ENCODE measurements at places on chromosomes 13 and 19.

DNA sequence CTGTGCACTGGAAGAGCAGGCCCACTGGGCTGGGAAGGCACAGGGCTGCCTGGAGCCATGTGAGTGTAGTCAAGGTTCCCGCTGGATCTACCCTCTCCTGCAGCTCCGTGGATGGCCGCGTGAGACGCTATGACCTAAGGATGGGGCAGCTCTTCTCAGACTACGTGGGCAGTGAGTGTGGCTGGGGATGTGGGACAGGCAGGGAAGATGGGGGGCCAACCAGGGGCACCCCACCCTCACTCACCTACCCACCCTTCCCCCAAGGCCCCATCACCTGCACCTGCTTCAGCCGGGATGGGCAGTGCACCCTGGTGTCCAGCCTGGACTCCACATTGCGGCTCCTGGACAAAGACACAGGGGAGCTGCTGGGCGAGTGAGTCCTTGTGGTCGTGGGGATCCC lies 6.1 kb downstream of the WDR83 start:
- DNase-seq: no peak

DNA sequence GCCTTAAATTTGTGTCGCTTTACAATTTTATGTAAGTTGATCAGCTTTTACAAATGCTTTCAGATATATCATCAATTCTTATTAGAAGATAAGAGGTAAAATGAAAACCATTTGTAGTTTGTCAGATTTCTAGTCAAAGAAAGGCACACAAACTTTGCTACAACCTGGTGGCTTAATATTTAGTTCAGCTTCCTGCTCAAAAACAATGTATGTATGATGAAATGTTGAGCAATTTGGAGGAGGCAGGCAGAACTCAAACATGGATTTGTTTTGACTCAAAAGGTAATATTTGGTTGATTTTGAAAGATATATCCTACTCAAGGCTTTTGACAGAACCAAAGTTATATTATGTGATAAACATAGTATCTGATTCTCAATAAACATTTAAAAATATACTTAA lies 24.2 kb downstream of the NEK5 start:
- DNase-seq: no peak

DNA sequence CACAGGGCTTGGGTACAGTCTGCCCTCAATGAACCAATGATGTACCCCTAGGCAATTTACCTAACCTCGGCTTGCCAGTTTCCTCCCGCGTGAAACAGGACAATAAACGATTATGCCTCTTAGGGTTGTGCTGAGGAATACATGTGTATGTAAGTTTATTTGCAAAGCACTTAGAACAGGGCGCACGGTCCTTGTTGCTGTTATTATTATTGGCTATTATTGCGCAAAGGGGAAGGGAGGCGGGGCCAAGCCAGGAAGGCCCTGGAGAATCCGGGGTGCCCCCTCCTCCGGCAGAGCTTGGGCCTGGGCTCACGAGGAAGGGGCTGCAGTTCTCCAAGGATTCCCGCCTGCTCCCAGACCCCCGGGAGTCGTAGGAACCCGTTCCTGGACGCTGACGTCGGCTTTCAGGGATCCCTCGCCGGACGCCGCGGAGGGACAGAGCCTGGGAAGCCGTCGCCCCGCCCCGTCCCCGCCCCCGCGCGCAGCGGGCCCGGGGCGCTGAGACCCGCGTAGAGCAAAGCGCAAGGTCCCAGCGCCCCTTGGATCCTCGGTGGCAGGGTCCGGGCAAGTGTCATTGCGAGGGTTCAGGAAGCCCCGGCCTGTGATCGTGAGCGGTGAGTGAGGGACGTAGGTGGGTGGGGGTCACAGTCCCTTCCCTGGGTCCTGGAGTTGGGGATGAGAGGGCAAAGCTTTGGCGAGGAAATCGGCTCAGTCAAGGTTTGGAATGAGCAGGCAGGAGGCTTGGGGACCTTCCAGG lies at the start of gene TMEM91:
TSS of gene TMEM91 (plus strand) at position 293 of the 757 bp plus-strand sequence. CDS start 1,777 bp downstream, outside the sequence.
- DNase-seq: no peak

GRCh38 chr13:27792393-27793218 lies at the start of gene GSX1:
TSS of gene GSX1 (plus strand) at chr13:27792483. CDS start at chr13:27792691, 208 bp downstream.
- peak; percentile 79 for DNase-seq

DNA sequence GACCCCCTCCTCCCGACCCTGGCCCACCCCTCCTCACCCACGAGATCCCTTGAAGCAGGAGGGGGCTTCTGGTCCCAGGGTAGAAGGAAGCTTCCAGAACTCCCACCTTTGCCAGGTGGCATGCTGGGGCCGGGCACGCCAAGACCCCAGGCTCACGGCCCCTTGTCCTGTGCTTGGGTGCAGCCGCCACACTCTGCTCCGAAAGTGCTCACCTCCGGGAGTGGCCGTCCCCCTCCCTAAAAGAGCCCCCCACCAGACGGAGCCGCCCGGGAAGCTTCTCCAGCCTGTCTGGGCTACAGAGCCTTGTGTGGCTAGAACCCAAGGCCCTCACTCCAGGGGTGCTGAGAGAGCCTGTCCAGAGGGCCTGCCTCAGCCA lies 1.8 kb upstream of the EFNA2 start:
- peak; percentile 23 for DNase-seq

DNA sequence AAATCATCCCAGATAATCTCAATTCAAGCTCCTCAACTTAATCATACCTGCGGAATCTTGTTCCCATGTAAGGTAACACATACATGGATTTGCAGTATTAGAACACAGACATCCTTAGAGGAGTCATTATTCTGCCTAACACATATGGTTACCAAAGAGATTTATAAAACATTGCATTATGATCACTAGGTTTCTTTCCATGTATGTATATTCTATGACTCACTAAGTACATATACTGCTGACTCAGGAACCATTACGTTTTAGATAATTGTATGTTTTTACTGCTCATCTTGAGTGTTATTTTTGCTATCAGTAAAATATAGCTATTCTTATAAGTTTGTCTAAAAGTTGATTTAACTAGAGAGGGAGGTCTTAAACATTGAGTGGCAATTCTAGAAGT lies 182.9 kb downstream of the SLITRK6 start:
- no peak for DNase-seq

- peak; percentile 18 for DNase-seq
Observed at GRCh38 chr13:94656766-94657165, 55.1 kb downstream of the GPR180 start.

- DNase-seq: no peak
Observed at GRCh38 chr19:351976-352625, 7.5 kb upstream of the MIER2 start.

DNA sequence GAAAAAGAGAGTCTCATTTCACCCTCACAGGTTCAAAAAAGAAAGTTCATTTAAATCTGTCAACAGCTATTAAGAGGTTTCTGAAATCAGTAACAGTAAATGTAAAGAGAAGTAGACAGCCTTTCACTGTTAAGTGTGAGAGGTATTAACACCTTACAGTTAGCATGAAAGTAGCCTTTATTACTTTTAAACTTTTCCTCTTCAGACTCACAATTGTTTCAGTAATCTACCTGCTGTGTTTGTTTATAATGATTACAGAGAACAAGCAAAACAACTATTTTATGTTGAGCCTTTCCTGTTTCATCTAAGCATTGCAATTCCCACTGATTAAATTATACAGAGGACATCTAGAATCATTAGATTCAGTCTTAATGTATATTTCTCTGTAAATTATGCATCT lies 159.8 kb downstream of the PCDH9 start:
- DNase-seq: no peak

DNA sequence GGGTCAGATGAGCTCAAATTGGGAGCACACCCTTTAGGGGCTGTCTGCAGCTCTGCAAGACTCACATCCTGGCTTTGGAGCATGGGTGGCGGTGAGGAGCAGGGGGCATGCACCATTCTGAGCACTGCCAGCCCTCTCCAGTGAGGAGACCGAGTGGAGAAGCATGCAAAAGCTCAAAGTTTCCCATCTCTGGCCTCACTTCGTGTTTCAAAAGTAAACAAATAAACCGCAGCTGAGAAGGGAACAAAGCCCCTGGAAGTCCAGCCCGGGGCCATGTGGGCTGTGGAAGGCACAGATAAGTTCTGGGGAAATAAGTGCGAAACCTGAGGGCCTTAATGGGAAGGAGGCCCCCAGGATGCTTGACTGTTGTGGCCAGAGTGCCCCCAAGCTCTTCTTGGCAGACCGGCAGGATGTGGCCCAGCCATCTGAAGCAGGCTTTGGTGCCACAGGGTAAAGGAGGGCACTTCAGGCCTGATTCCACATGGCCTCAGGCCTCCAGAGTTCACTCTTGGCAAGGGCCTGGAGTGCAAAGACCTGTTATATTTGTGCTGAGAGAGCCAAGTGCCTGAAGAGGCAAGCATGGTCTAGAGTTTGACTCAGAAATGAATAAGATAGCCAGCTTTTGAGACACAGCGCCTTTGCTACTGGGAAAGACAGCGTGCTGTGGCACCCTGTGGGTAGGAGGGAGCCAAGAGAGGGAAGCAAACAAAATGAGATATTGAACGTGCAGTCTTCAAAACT lies 1.2 kb downstream of the MEDAG start:
- no peak for DNase-seq

GRCh38 chr13:95385798-95386197 lies 84.5 kb upstream of the ABCC4 start:
- no peak for DNase-seq

GRCh38 chr13:99792079-99792921 lies 179.3 kb downstream of the ZIC5 start:
- DNase-seq: no peak

DNA sequence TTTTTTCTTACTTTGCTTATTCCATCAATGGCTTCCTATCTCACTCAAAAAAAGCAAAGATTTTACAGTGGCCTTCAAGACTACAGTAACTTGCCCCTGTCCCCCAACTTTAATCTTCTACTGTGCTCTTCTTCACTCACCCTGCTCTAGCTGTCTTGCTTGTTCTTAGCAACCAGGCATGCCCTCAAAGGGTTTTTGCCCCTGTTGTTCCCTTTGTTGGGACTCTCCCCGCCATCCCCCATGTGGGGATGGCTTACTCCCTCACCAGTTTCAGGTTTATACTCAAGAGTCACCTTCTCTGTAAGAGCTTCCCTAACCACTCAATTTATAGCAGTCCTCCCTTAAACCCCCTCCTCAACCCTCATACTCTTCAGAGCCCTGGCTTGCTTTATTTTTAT lies 5.4 kb downstream of the MTMR6 start:
- DNase-seq: peak; percentile 27

- no peak for DNase-seq
Observed at GRCh38 chr19:22427960-22428913, 6.1 kb upstream of the ZNF98 start.

- no peak for DNase-seq
Observed at GRCh38 chr13:39353988-39354387, 249.0 kb downstream of the LHFPL6 start.

- no peak for DNase-seq
Observed at GRCh38 chr13:49877629-49878218, 58.4 kb downstream of the SPRYD7 start.

GRCh38 chr13:52454459-52454819 lies 839 bp upstream of the CKAP2 start:
- DNase-seq: peak; percentile 66

- no peak for DNase-seq
Observed at GRCh38 chr13:44711706-44712105, 135.6 kb upstream of the TSC22D1 start.

GRCh38 chr13:109626386-109627171 lies 159.8 kb downstream of the IRS2 start:
- no peak for DNase-seq
